NCI-H345 (cell line): ENCODE measurements at places on chromosomes 16 and 17.
A peak's percentile ranks its signal among the peaks of the same experiment; 100 is the strongest.

DNA sequence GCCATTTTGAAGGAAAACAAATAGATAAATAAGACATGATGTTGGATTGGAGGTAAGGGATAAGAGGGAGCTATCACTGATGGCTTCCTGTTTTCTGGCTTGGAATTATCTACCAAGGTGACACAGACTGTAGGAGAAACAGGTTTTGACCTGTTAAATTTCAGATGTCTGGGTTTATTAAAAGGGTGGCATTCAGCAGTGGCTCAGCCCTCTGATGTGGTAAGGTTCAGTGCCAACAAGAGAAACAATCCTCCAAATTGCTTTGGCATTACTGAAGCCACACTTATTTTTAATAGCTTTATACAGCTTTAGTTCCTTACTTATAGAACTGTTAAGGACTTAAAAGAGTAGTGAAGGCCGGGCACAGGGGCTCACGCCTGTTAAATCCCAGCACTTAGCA, 37.0 kb upstream of the AKAP1 start:
- DNase-seq, result no peak

DNA sequence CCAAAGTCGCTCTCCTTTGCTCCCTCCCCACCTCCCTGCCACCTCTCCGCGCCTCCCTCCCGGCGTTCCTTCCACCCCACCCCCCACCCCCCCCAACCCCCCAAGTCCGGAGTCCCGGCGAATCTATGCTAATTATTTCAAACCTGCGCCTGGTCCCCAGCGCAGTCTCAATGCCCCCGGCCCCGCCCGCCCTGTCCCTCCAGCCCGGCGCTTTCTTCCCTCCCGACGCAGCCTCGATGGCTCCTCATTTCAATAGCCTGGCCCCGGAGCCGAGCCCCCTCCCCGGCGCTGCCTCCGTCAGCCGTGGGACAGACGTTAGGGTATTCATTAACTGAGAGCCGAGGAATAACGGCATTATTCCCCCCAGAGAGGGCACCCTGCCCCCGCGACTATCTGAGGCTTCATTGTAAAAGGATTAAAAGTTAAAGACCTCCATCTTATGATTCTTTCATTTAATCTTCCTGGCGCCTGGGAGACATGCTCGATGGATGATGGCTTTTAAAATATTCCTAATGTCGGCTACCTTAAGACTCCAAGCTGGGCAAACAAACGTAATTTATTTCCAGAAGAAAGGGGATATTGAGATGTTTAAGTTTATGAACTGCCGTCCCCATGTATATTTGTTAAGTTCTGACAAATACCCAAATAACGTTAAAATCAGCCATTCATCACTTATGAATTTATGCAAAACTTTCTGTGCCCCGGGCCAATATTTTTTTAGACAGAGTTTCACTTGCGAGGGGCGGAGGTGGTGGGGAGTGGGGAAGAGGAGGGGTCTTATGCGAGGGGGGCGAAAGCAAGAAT, 3.4 kb downstream of the NOG start:
- DNase-seq, result no peak

DNA sequence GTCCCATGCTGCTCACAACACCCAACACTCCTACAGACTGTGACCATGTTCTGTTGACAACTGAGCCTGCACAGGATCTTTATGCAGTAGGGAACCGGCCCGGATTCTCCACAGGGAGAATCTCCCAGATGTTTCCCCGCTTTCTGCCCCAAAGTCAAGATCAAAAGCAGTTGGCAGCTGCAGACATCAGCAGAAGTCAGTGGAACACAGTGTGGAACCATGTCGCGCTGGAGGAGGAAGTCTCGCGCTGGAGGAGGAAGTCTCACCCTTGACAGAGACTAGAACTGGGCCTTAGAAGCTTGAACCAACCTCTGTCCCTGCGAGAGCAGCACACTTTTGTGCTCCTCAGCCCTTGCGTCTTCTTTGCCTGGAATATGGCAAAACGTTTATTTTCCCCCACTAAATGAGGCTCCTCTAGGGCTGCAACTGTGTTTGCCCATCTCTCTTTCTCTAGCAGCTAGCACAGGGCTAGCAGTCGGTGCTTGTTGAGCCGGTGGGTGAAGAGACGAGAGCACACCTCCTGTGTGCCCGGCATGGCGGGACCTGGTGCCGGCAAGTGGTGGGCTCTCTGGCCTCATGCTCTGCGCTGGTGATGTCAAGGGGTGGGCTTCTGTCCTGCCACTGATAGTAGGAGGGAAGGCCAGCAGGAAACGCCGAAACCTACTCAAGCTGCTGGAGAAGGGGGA, 2.1 kb upstream of the MRC2 start:
- DNase-seq, result no peak

GRCh38 chr16:68078701-68079375, 6.3 kb upstream of the NFATC3 start:
- DNase-seq, result no peak

- no peak for DNase-seq
Measured at GRCh38 chr17:81437191-81437651, 42.0 kb downstream of the BAHCC1 start.

- DNase-seq, result peak; percentile 44
Measured at GRCh38 chr17:16915752-16916556, 56.0 kb downstream of the TNFRSF13B start.

- no peak for DNase-seq
Measured at GRCh38 chr17:68682903-68683302, 81.7 kb upstream of the FAM20A start.

GRCh38 chr16:74997042-74997491, 1.8 kb upstream of the ZNRF1 start:
- no peak for DNase-seq

DNA sequence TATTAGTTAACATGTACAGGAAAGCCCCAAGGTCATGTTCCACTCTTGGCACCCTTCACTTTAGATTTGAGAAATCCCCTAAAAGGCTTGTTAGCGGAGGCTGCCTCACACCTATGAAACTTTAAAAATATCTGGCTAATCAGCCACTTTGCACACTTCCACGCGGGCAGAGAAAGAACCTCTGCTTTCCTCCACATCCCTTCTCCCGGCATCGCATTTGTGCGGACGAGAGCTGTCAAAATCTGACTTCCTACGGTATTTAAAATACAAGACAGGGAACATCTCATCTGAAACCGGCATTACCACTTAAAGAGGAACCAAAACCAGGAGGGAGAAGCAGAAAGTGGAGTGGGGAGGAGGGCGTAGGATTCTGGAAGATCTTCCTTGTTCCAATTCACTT, 422.3 kb downstream of the TMEM114 start:
- no peak for DNase-seq

DNA sequence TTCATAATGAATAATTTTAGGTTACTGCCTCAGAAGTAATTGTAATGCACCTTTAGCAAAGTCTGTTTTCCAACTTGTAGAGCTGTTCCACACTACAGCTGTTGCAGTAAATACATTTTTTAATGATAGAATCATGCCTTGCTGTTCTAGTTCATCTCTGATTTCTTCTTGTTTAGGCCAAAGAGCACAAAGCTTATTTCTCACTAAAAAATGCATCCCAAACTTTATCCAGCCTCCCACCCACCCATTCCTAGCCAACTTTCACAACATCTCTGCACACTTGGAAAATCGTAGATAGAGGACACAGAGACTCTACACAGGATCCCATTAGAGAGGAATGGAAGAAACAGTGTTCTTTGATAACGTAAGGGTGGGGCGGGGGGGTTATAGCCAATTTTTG, 252.2 kb upstream of the DYNLRB2 start:
- no peak for DNase-seq

DNA sequence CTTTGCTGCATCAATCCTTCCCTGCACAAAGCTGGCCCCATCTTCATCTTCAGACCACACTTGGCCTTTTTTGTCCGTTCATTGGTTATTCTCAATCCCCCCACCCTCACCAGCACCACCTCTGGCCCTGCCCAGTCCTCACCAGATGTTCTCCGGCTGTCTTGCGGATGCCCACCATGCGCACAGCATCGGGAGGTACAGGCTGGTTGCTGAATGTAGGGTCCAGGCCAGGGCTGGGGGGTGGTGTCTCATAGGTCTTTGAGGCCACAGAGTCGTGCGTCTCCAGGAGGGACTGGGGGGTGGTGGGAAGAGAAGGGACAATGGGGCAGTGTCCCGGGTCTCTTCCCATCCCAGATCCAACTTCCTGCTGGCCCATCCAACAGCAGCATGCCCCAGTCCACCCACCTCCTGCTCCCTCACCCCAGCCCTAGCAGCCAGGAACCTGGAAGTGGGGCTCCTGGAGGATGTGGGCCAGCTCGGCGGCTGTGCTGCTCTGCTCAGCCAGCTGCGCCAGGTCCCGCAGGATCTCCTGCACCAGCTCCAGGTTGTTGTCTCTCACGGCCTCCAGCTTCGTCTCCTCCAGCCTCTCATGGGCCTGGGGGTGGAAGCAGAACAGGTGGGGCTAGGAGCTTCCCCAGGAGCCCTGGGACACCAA, 24.4 kb downstream of the MPP2 start:
- no peak for DNase-seq

DNA sequence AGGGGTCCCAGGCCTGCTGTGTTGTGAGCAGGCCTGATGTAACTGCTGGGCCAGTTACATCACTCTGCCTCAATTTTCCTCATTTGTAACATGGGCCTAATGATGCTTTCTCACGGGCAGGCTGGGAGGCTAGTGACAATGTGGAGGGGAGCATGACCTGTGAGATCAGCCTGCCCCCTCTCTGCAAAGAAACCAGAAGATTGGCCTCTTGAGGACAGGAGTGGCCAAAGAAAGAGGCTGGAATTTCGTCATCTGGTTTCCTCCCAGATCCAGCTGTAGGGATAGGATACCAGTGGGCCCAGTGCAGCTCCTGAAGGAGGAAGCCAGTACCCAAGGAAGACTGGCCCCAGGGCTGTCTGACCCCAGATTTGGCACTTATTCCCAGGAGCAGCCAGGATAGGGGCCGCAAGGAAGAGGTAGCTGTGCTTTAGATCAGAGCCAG, 615 bp upstream of the SREBF1 start:
- DNase-seq, result no peak
